ENCODE measurements at places on chromosomes 12 and 14.

DNA sequence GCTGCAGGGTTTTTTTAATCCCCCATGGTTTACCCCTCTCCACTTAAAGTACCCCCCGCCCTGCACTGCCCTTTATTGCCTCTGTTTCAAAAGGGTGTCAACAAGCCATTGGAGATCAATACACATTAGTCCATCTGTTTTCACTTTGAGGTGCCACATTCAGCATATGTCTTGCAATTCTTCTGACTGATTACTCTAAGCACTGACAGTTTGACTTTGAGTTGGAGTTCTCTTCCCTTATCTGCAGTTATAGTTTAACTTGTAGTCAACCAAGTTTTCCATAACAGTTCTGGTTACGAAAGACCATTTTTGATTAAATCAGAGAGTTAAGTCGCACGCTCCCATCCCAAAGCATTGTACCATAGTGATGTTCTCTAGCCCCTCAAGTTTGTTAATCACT lies 260.8 kb upstream of the TBX3 start:
- DNase-seq = no peak

DNA sequence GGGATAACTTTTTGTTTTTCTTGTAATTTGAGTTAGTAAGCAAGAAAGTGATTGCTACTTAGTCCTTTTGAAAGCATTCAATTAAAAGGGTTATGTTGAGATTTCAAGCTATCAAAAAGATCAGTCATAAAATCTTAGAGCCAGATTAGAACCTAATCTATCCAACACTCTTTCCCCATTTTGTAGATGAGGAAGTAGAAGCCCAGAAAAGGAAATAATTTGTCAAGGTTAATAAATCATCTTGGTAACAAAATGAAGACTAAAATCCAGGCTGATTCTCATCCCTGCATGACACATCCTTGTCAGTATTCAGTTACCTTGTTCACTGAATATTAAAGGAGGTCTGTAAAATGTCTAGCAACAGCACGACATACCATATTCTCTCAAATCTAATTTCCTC lies 26.5 kb downstream of the PPP1R13B start:
- DNase-seq = no peak

GRCh38 chr12:125092108-125092871 lies 27.1 kb downstream of the AACS start:
- DNase-seq = no peak

DNA sequence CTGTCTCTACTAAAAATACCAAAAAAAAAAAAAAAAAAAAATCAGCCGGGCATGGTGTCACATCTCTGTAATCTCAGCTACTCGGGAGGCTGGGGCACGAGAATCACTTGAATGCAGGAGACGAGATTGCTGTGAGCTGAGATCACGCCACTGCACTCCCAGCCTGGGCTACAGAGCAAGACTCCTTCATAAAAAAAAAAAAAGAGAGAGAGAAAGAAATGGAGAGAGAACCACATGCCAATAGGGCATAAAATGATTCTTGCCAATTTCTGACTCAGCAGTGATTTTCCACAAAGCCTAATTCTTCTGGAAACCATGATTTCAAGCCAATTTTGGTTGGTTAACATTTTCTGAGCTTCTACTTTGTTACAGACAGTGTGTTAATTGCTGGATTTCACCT lies 250.4 kb upstream of the SEL1L start:
- no peak for DNase-seq

- no peak for DNase-seq
Measured at GRCh38 chr14:92459030-92459949, 54.3 kb upstream of the RIN3 start.
